Spinal cord (tissue), 10 donors: ENCODE measurements at places on chromosomes 7 and 10.

- no peak for DNase-seq
These were observed 18.8 kb upstream of the INPP5A start for GRCh38 chr10:132518572-132519381.

GRCh38 chr10:21742740-21743412, 208.8 kb downstream of the MLLT10 start:
- no peak for DNase-seq

GRCh38 chr10:120369856-120370276, 87.2 kb upstream of the PLPP4 start:
- no peak for DNase-seq

GRCh38 chr7:157918326-157919080, 581.7 kb downstream of the DNAJB6 start:
- DNase-seq: no peak

GRCh38 chr10:100081075-100082001, at the start of gene CPN1:
Gene CPN1, minus strand, starts transcription at chr10:100081869. Its CDS starts 244 bp downstream, at chr10:100081625.
- DNase-seq: no peak
